ENCODE measurements at places on chromosomes 7 and 10.

- no peak overlapping the region for H3K27ac ChIP-seq
- H3K4me3 ChIP-seq: no peak overlapping the region
Measured at GRCh38 chr7:115099906-115100305, 178.0 kb downstream of the MDFIC start.

DNA sequence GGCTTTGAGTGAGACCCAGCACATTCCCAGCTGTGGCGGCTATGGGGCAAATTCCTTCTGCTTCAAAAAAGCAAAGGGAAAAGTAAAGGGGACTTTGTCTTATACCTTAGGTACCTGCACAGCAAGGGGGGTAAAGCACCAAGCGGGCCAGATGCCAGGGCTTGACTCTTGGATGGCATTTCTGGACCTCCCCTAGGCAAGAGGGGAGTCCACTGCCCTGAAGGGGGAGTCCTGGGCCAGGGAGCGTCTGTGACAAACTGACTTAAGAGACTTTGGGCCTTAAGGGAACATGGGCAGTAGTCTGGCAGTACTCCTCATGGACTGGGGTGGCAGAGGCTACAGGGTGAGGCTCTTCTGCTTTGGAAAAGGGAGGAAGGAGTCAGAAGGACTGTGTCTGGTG lies 16.1 kb upstream of the FOXI2 start:
- H3K4me3 ChIP-seq: no peak overlapping the region
- DNase-seq: no peak

GRCh38 chr10:28947171-28947570 lies 269.9 kb downstream of the BAMBI start:
- no peaks in the 10 kb centered on the region for H3K4me1 ChIP-seq
- H3K27me3 ChIP-seq: peaks cover 12% of the 10 kb centered on the region
- DNase-seq: no peak
- H3K4me3 ChIP-seq: no peak overlapping the region
- H3K36me3 ChIP-seq: no peaks in the 10 kb centered on the region

DNA sequence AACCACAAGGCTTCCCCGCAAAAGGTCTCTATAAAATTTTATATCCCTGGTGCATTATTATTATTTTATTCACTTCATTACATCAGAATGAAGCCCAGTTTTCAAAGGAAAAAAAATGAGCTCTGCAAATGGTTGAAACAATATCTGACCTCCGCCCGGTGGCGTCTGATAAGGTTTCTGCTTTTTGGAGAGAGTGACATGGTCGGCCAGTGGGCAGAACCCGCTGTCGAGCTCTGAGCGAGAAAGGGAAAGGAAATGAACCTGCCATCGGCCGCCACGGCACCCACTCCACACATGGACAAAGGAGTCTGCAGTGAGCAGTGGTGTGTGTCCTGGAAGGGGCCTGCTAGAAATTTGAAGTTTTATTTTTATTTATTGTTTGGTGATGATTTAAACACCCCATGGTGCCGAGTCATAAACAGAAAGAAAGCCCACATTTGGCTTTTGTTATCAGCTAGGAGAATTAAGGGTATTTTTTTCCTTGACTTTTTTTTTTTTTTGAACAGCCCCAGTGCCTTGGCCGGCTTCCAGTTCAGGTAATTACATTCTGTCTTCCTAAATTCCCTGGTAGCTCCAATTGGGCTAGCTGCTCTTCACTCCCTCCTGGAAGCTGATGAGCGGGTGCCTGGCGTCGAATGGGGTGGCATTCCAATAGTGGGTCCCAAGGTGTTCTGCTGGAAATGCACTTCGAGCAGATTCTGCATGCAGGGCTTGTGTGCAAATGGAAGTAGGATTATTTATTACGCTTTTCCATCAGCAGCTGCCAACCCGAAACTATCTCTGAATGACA lies 149.4 kb upstream of the MKI67 start:
- no peak overlapping the region for H3K4me3 ChIP-seq
- no peaks in the 10 kb centered on the region for H3K4me1 ChIP-seq
- H3K36me3 ChIP-seq: no peaks in the 10 kb centered on the region

All from neuronal stem cell (in vitro differentiated cells).